ENCODE measurements at places on chromosomes 12 and 14.

DNA sequence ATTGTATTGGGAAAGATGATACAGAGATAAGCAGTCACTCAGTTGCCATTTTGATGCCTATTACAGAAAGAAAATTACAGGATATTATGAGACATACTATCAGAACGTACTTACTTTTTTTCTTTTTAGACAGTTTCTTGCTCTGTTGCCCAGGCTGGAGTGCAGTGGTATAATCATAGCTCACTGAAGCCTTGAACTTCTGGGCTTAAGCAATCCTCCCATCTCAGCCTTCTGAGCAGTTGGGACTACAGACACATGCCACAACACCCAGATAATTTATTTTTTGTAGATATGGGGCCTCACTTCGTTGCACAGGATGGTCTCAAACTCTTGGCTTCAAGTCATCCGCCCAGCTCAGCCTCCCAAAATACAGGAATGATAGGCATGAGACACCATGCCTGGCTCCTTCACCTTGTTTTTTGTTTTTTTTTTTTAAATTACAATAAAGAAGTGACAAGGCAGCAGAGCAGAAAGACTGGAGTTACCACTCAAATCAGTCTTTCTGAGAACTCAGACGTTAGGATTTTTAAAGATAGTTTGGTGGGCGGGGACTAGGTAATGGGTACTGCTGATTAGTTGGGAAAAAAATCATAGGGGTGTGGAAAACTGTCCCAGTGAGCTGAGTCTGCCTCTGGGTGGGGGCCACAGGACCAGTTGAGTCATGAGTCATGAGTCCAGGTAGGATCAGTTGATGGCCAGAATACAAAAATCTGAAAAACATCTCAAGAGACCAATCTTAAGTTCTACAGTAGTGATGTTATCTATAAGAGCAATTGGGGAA, 11.5 kb upstream of the CPM start:
- no peak for DNase-seq

- DNase-seq: no peak
Observed at GRCh38 chr14:104104076-104104901, 18.8 kb downstream of the ASPG start.

DNA sequence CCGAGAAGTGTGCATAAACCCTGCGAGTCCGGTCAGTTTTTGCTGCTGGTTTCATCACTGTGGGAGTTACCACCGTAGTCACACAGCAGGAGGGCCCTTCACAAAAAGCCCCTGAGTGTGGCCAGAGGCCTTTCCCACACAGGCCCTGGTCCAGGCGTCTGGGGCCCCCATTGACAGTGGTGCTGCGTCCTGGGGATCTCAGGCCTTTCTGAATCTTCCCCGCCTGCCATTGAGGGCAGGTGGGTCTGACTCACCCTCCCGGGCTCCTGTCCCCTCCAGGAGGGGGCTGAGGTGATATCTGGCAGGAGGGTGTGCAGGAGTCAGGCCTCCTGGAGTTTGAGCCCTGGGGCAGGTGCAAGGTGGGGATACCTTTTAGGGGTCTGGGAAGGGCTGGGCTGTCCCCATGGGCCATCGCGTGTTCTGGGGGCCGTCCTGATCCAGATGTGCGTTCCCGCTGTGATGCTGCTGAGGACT, 358.5 kb downstream of the TMEM121 start:
- no peak for DNase-seq

GRCh38 chr12:75322464-75322863, 7.7 kb downstream of the CAPS2 start:
- DNase-seq: peak; percentile 70

GRCh38 chr12:66804563-66804974, 125.7 kb upstream of the GRIP1 start:
- DNase-seq: no peak

- DNase-seq: peak; percentile 13
Observed at GRCh38 chr12:48873096-48873495, 7.4 kb upstream of the RND1 start.

DNA sequence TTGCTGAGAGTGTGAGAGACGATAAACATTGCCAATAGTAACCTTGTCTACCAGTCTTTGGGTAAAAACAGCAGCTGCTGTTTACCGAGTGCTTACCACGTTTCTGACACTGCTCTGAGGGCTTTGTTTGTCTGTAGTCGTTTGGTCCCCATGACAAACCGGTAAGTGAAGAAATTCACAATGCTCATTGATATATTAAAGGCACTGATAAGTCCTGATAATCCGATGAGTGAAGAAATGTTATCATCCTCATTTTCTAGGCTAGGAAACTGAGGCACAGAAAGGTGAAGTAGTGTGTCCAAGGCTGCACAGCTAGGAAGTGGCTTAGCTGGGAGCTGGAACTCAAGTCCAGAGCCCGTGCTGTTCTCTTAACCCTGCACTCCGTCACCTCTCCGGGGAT, 138.6 kb downstream of the SCARB1 start:
- DNase-seq: no peak

DNA sequence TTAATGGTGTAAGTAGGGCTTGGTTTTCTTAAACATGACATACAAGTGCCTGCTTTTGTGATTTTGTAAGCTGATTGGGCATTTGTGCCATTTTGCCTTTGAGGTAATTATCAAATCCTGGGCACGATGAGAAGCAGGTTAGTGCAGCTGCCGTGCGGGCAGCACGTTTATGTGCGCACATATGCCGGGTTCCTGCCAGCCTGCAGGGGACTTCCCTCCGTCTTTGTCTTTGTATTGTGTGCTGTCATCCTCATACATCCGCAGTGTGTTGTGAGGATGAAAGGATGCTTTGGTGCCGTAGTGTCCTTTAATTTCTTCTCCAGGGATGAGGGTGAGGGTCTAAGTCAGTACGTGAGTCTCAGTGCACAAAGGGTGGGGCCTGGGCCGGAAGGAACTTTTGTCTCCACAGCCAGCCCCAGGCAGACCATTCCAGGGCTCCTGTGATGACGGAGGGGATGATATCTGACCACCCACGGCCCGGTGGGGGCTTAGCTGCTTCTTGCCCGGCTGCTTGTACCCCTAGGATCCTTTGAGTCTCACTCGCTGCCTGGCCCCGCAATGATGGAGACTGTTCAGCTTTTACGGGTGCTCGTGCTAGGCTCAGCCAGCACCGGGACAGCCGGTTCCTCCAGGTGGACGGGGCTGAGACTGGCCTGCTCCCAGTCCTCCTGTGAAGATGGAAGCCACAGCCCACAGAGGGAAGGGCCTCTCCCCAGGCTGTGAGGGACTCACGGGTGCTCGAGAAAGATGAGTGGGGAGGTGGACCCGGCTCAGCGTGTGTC, 54.6 kb downstream of the ADGRD1 start:
- DNase-seq: no peak

DNA sequence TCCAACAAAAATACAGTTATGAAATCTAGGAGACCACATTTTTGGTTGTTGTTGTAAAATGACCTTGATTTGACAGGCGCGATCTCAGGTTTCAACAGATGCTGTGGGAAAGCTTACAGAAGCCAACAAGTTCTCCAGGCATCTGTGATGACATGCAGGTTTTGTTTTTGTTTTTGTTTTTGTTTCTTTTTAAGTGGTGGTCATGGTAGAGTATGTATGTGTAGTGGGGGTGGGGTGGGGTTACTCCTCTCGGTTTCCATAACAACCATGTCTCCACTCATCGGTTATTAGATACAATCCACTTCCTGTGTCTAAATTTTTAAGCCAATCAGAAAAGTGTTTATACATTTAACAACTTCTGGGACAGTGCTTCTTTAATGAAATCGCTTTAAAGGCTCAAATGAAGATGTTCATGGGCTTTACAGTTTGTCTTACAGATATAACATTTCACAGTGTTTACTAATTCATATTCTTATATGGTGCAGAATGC, 199.9 kb upstream of the FOXN3 start:
- DNase-seq: peak; percentile 64

- DNase-seq: no peak
Observed at GRCh38 chr12:58965568-58965967, 45.3 kb upstream of the LRIG3 start.
